CD4-positive, alpha-beta T cell treated with Interleukin-4 for 1 hour (primary cell): ENCODE measurements at places on chromosomes 2 and 18.
A peak's percentile ranks its signal among the peaks of the same experiment; 100 is the strongest.

DNA sequence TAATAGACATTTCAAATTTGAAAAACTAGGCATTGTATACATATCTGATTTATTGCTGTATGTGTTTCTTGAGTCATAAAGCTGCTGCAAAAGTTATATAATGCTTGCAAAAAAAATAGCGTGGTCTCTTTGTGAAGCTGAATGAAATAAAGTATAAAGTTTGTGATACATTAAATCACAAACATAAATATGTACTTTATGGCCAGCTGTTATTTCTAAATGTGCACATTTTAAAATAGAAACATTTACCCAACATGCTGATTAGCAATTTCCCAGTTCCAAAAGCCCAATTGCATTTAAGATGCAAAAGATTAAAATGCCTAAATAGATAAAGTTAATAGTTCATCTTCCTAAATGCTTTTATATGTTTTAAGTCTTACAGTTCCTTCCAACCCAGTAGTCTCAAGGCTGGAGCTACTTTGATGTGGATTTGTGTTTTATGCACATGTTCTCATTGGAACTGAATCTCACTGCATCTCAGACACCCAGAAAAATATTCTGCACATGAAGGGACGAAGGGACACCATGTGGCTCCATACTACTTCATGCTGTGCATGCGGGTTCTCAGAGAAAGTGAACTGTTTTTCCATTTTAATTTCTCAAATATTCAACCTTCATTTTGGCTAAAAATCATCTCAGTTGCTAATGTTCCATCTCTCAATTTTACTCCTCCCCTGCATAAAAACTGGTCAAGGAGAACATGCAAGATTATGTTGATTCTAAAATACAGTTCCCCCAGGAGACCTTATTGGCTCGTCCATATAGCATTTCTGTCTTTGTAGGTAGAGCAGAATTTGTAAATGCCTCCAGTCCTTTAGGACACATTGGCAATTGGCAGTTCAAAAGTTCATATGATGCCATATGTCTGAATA, 304.6 kb downstream of the MTX2 start:
- no peak for DNase-seq

DNA sequence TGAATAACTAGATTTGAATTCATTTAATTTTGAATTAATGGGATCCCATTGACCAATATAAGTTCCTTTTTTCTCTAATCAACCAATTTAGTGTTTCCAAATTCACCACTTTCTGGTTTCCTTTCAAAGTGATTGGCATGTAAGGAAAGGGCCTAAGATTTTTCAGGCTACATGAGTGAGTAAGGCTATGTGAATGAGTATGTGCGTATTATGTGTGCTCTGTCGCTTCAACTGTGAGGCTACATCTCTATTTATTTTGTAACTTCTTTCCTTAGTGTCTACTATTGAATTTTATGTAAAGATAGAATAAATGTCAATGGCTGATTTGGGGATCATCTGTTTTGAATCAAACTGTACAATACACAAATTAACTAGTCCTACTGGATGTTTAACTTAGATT, 110.6 kb downstream of the ABCA12 start:
- no peak for DNase-seq

GRCh38 chr2:105882341-105882740, 137.6 kb downstream of the NCK2 start:
- DNase-seq: no peak

- DNase-seq: no peak
These were observed 45.1 kb upstream of the HDAC4 start for GRCh38 chr2:239445771-239446524.

- no peak for DNase-seq
These were observed 2.1 kb downstream of the SPOPL start for GRCh38 chr2:138503652-138504051.

DNA sequence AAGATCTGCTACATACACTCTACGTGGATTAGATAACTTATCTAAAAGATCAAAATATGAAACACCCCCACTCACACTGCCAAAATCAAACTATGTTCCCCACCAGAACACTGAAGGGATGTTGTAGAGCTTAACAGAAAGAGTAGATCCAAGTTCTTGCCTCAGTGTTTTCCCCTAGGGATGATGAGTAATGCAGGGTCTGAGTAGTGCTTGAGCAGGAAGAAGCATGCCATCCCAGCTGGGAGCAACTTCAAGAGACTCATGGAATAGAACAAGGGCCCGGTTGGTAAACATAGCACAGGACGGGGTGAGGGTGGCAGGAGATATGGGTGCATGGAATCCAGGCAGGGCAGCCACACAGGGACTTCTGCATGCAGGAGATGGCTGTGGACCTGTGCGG, 74.3 kb downstream of the SNTG2 start:
- DNase-seq: no peak

GRCh38 chr2:17441790-17442189, 76.5 kb downstream of the RAD51AP2 start:
- no peak for DNase-seq

DNA sequence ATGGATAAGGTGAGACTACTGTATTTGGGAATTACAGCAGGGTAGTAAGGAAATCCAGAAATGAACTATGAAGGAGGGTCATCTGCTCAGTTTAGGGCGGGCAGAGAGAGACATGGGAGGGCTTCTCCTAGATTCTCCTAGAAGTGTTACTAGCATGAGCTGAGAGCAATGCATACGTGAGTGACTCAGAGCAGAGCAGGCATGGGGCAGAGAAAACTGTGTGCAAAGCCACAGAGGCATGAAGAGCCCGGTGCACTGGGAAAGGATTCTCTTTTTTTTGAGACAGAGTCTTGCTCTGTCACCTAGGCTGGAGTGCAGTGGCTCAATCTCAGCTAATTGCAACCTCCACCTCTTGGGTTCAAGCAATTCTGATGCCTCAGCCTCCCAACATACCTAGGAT, 116.2 kb downstream of the SOCS6 start:
- no peak for DNase-seq

DNA sequence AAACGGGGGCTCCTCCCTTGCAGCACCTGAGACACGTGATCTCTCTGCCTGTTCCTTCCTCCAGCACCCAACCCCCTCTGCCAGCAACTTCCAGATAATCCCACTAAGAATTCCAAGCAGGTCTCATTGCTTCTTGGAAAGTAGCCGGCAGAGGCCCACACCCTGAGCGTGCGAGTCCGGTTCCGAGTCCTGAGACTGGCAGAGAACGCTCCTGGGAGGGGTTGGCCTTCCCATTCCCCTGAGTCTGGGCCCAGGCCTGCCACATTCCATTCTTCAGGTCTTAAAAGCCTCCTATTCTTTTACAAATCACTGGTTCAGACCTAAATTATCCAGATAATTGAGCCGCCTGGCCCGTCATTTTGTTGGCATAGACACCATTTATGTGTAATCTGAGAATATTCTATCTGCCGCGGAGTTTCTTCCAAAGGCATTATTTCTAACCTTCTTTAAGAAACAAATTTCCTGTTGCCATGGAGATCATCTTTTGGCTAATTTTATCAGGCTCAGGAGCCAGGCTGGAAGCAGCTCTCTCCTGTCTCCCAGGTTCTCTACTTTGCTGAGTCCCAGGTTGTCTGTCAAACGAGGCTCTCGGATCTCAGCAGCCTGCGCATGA, 165.4 kb downstream of the MYCN start:
- no peak for DNase-seq

GRCh38 chr18:14767474-14767873, 19.5 kb downstream of the ANKRD30B start:
- no peak for DNase-seq

GRCh38 chr2:23658466-23658942, 268.4 kb downstream of the ATAD2B start:
- DNase-seq: no peak

GRCh38 chr2:152025678-152026287, 73.1 kb downstream of the CACNB4 start:
- peak; percentile 79 for DNase-seq

- DNase-seq: no peak
These were observed 25.8 kb upstream of the CYTIP start for GRCh38 chr2:157469726-157470125.

DNA sequence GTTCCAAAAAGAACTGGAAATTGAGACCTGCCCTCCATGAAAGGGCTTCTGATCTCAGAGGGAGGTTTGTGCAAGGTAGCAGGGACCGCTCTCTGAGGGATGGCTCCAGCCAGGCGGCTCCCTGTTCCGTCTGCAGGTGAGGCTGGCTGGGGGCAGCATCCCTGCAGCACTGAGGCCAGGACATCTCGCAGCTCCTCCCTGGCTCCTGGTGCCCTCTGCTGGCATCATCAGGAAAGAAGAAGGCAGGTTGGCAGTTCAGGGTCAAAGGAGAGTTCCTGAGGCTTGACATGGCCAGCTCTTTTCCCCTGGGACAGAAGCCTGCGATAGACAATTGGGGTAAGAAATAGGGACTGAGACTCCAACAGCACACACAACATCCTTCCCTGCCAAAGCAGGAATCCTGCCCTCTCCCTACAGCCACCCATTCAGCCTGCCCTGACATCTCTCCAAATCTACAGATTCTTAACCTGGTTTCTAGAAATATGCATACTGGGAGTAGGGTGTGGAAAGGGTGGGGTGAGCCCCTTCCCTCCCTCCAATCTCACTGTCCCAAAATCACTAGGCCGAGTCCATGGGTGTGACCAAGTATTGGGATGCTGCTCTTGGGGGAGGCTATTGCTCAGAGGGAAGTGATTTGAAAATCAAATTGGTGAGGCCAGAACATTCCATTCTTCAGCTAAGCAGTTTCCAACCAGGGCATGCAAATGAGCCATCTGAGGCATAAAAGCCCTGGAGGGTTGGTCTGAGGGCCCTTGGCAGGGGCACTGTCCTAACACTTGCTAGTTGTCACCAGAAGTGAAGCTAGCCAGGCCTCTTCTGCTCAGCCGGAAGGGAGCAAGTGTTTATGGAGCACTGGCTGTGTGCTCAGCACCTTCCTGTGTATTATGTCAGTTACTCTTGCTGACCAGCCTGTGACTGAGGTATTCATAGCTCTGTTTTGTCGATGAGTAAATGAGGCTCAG, 185.4 kb downstream of the TFCP2L1 start:
- no peak for DNase-seq

DNA sequence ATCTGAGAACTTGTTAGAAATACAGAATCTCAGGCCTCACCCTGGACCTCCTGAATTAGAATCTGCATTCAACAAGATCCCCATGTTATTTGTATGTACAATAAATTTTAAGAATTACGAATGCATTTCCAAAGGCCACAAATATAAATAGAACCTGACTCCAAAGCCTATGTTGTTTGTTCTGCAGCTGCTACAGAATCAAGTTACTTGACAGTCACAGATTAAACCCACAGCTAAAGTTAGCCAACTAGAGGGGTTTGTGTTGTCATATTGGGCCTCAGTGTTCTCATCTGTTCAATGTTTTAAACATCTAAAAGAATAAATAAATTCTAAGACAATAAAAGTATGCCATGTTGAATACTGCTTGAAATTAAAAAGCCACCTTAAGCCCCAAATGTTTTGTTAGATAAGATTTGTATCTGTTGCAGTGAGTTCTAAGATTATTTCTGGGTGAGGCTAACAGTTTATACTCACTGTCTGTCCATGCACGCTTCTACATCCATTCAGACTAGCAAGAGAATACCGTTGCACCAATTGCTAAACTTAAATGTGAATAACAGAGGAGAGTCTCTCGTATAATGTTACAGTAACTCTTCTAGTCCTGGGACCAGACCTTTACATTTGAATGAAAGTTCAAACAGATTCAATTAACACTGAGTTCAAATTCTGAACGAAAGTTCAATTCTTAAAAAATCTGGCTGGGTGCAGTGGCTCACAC, 200.4 kb downstream of the MEMO1 start:
- no peak for DNase-seq

- no peak for DNase-seq
These were observed 142.2 kb upstream of the PXDN start for GRCh38 chr2:1886405-1886992.

DNA sequence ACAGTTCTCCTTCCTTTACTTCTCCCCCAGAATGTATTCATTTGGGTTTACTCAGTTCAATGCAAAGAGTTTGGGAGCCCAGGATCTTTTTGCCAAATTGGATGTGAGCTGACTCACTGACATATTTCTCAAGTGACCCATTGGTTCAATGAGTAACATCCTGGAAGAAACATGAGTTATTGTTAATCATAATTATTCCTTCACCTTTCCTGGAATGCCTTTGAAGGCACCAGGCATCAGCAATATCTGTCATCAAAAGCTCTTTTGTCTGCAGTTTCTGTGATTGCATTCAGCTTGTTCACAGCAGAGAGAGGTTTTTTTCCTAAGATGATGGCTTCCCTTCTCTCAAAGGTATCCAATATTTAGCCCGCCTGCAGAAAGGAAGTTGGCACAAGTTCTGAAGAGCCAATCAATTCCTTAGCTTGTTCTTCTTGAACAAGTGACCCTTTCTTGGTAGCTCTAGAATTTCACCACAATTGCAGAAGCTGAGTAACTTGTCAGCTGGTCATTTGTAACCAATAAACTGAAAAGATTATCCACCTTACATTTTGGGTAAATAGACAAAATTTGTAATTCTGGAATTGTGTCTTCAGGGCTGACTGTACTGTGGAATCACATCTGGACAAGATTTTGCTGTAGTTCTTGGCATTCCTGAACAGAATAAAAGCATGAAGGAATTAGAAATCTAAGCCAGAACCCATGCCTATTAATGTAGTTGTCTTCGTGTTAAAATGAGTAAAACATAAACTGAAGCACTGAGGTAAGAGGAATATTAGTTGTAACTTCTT, 72.2 kb upstream of the TMEM17 start:
- DNase-seq: no peak

- peak; percentile 19 for DNase-seq
These were observed 80.2 kb downstream of the NDUFA10 start for GRCh38 chr2:239944694-239945551.

DNA sequence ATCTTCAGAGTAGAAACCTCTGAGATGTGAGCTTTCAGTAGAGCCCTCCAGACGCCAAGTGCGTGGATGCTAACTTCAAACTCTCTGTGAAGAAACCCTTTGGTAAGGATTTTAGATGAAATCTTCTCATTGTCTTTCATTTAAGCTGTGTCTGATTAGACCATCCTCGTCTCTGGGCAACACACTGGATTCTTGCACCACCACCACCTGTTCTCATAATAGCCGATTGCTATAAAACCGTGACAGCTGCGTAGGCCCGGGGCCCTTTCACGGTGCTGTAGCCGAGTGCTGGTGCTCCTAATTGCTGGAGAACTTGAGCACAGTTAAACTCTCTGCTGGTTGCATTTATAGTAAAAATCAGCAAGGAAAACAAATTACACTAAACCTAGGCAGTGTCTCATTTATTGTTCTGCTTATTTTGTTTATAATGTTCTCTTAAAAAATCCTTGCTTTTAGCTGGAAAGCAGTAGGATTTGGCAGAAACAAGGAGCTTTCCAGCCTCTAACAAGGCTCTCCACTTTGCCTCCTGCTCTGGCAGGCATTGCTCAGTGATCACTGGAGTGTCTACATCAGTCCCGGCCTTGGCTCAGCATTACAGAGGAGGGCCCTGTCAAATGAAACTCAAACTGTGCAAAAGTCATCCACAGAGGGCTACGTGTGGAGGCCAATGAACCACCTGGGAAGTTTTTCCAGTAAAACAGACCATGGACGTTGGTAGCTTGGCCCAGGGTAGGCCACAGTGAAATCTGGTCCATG, 40.9 kb upstream of the MBP start:
- DNase-seq: no peak

- DNase-seq: no peak
These were observed 267.9 kb upstream of the TNP1 start for GRCh38 chr2:217127744-217128143.

- DNase-seq: no peak
These were observed 61.0 kb downstream of the SPP2 start for GRCh38 chr2:234111523-234111922.

GRCh38 chr18:41096504-41096903, 858.5 kb upstream of the PIK3C3 start:
- DNase-seq: no peak

GRCh38 chr2:12594590-12594989, 122.1 kb upstream of the TRIB2 start:
- DNase-seq: no peak
